ENCODE measurements at places on chromosomes 12 and 14. TPM values are rescaled to one million over a fixed set of nuclear protein-coding genes. Genes with fewer than 3 reads are reported as not detected.
A peak's percentile ranks its signal among the peaks of the same experiment; 100 is the strongest.

GRCh38 chr12:72295744-72296143 is 23.6 kb downstream of the TRHDE start:
- H3K36me3 ChIP-seq: no peaks in the 10 kb centered on the region
- H3K4me3 ChIP-seq: no peak overlapping the region
- H3K4me1 ChIP-seq: no peaks in the 10 kb centered on the region

GRCh38 chr12:132925597-132926414 is 30.3 kb downstream of the ZNF605 start:
- peaks cover 37% of the 10 kb centered on the region for H3K36me3 ChIP-seq
- no peak overlapping the region for H3K4me3 ChIP-seq
- no peak for DNase-seq
- H3K27me3 ChIP-seq: no peaks in the 10 kb centered on the region

GRCh38 chr12:95271465-95271864 is 53.9 kb downstream of the VEZT start:
- no peak for DNase-seq
- H3K27ac ChIP-seq: no peak overlapping the region
- H3K4me1 ChIP-seq: no peaks in the 10 kb centered on the region
- no peaks in the 10 kb centered on the region for H3K27me3 ChIP-seq

- DNase-seq: peak; percentile 71
- H3K27me3 ChIP-seq: peaks cover 40% of the 10 kb centered on the region
- H3K4me3 ChIP-seq: peak within 1 kb of the TSS; percentile 62
- H3K4me1 ChIP-seq: peaks cover 5% of the 10 kb centered on the region
- no peaks in the 10 kb centered on the region for H3K36me3 ChIP-seq
Observed at GRCh38 chr12:65121049-65121955, at the start of gene WIF1. Gene WIF1, minus strand, starts transcription at chr12:65121305. Its CDS starts 114 bp downstream, at chr12:65121191.

GRCh38 chr12:57479376-57480115 is at the start of gene ARHGAP9:
Gene ARHGAP9, minus strand, starts transcription at chr12:57479866. Its CDS starts 460 bp downstream, at chr12:57479406.
- peak; percentile 56 for DNase-seq
- H3K4me3 ChIP-seq: peak within 1 kb of the TSS; percentile 96
- H3K27ac ChIP-seq: peak within 1 kb of the TSS; percentile 99
- H3K27me3 ChIP-seq: no peaks in the 10 kb centered on the region
- H3K4me1 ChIP-seq: peaks cover 45% of the 10 kb centered on the region

- H3K27me3 ChIP-seq: no peaks in the 10 kb centered on the region
- no peak for DNase-seq
- no peak overlapping the region for H3K27ac ChIP-seq
- peaks cover 19% of the 10 kb centered on the region for H3K4me1 ChIP-seq
Observed at GRCh38 chr12:104626069-104626837, 169.5 kb downstream of the CHST11 start.

DNA sequence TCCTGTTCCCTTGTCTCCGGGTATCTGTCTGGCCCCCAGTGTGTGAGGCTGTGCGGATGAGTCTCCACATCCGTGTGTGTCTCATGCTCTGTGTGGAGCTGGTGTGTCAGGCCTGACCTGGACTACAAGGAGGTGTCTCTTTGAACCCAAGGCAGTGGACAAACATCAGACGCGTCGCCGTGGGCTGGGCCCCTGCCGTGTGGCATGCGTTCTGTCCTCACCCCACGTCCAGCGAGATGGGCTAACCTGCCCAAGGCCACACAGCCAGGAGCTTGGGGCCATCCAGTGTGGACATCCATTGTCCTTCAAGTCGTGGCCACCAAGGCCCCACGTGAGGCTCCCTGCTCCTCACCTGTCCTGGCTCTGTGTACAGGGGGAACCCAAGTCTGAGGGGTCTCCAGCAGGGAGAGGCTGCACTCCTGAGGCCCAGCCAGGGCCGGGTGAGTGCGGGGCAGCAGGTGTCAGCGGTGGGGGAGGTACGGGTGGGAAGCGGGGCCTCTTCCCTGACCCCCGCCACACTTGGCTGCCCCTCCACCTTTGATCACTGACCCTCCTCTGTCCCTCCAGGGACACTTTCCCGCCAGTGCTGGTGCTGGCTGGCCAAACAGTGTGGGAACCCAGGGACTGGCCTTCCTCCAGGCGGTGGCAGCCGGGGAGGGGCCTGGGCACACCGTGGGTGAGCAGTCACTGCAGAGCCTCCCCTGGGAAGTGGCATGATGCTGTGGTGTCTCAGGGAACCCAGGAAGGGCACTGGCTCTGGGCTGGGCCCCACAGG is 48.5 kb downstream of the CYP46A1 start:
- no peak overlapping the region for H3K27ac ChIP-seq
- no peak overlapping the region for H3K4me3 ChIP-seq
- DNase-seq: peak; percentile 25
- H3K36me3 ChIP-seq: no peaks in the 10 kb centered on the region

- H3K36me3 ChIP-seq: no peaks in the 10 kb centered on the region
- no peak for DNase-seq
- H3K4me3 ChIP-seq: no peak overlapping the region
- H3K4me1 ChIP-seq: no peaks in the 10 kb centered on the region
- no peak overlapping the region for H3K27ac ChIP-seq
- H3K27me3 ChIP-seq: peaks cover 6% of the 10 kb centered on the region
Observed at GRCh38 chr12:29041621-29042020, 107.5 kb upstream of the FAR2 start.

- H3K4me1 ChIP-seq: no peaks in the 10 kb centered on the region
- H3K4me3 ChIP-seq: no peak overlapping the region
- no peaks in the 10 kb centered on the region for H3K27me3 ChIP-seq
Observed at GRCh38 chr14:26286913-26287205, 311.0 kb downstream of the NOVA1 start.

The GABARAPL1 gene
- total RNA-seq: 56.2 TPM

The AGAP2 gene
- total RNA-seq: 71.6 TPM

The FAM186B gene
- 0.11 TPM for total RNA-seq

The SDSL gene
- total RNA-seq: 0.85 TPM

The EML1 gene
- total RNA-seq: 0.69 TPM

The KLRD1 gene
- 19.8 TPM for total RNA-seq

The GATC gene
- total RNA-seq: 31.3 TPM
